ENCODE measurements at places on chromosomes 2 and 18.

GRCh38 chr18:36899289-36899688, 70.4 kb downstream of the KIAA1328 start:
- no peaks in the 10 kb centered on the region for H3K27me3 ChIP-seq
- H3K27ac ChIP-seq = no peak overlapping the region
- no peak for DNase-seq
- H3K36me3 ChIP-seq = no peaks in the 10 kb centered on the region
- H3K4me3 ChIP-seq = no peak overlapping the region
- peaks cover 9% of the 10 kb centered on the region for H3K4me1 ChIP-seq

GRCh38 chr2:56021579-56021978, 98.0 kb upstream of the EFEMP1 start:
- no peak for DNase-seq
- no peaks in the 10 kb centered on the region for H3K36me3 ChIP-seq
- no peak overlapping the region for H3K4me3 ChIP-seq
- H3K27me3 ChIP-seq = no peaks in the 10 kb centered on the region
- no peaks in the 10 kb centered on the region for H3K4me1 ChIP-seq

- H3K4me3 ChIP-seq = no peak overlapping the region
- peak overlapping the region; percentile 64 for H3K27ac ChIP-seq
- no peak for DNase-seq
Observed at GRCh38 chr2:111905990-111906735, 7.8 kb downstream of the MERTK start.

GRCh38 chr2:184049566-184049965, 548.8 kb upstream of the ZNF804A start:
- no peak overlapping the region for H3K27ac ChIP-seq
- no peak for DNase-seq
- no peak overlapping the region for H3K4me3 ChIP-seq
- no peaks in the 10 kb centered on the region for H3K4me1 ChIP-seq
- H3K27me3 ChIP-seq = no peaks in the 10 kb centered on the region
- H3K36me3 ChIP-seq = no peaks in the 10 kb centered on the region

- no peak overlapping the region for H3K4me3 ChIP-seq
- no peak overlapping the region for H3K27ac ChIP-seq
- no peaks in the 10 kb centered on the region for H3K36me3 ChIP-seq
- H3K4me1 ChIP-seq = no peaks in the 10 kb centered on the region
- no peaks in the 10 kb centered on the region for H3K27me3 ChIP-seq
- no peak for DNase-seq
Observed at GRCh38 chr18:8661754-8662559, 43.4 kb upstream of the MTCL1 start.

DNA sequence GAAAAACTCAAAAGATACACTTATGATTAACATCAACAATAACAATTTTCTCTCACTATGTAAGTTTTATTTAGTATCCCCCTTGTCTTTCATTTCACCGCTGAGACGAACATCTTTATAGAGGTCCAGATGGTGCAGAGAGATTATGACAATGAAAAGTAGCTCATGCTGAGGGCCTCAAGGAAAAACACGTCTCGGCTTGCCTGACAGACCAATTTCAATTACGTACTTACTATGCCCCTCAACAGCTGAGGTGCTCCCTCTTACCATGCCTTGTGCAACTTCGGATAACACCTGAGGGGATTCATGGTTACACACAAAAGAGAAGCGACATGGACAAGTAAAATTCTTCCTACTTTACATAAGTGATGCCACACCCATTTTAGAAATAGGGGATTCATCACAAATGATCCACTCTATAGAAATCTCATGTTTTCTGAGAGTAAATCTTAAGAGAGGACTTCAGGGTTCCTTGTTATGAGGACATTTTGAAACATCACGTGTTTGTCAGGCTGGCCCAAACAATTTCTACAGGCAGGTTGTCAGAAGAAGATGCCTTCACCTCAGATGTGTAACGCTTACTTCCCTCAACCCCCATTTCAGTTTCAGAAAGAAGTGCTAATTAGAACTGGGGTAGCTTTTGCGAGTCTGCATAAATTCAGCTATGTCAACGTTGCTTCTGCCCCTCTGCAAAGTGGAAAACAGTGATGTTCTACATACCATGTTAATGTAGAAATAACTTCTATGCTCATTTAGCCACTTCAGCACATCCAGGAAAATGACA, 191.4 kb downstream of the NRXN1 start:
- no peaks in the 10 kb centered on the region for H3K27me3 ChIP-seq
- H3K4me3 ChIP-seq = no peak overlapping the region

DNA sequence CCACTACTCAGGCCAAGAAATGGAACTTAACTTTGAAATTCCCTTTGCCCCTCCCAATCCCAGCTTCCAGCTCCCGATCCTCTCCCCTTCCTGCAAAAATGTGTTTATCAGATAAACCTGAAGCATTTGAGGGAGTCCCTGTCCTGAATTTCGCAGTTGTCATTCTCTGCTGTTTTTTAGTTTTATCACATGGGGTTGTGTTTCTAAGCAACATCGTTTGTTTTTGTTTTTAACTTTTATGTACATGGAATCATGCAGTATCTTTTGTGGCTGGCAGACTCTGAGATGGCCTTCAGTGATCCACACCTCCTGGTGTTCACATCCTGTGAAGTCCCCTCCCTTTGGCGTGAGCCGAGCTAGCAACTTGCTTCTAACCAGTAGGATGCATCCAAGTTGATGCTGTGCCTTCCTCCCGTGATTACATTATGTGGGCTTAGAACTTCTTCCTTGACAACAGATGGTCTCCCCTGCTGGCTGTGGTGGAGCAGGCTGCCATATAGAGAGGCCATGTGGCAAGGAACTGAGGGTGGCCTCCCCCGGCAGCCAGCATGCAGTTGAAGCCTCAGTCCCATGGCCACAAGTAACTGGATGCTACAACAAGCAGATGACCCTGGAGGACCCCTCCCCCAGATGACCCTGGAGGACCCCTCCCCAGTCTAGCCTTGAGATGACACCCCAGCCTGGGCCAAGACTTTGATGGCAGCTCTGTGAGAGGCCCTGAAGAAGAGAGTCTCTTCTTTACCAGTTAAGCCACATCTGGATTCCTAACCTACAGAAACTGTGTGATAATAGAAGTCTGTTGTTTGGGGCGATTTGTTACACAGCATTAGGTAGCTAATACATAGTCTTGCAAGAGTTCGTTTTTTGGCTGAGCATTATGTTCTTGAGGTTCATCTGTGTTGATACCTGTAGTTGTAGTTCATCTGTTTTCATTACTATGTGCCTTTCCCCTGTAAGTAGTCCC, 27.7 kb downstream of the SH3BP4 start:
- no peaks in the 10 kb centered on the region for H3K27me3 ChIP-seq
- peaks cover 29% of the 10 kb centered on the region for H3K4me1 ChIP-seq
- H3K4me3 ChIP-seq = no peak overlapping the region
- peak overlapping the region; percentile 9 for H3K27ac ChIP-seq

DNA sequence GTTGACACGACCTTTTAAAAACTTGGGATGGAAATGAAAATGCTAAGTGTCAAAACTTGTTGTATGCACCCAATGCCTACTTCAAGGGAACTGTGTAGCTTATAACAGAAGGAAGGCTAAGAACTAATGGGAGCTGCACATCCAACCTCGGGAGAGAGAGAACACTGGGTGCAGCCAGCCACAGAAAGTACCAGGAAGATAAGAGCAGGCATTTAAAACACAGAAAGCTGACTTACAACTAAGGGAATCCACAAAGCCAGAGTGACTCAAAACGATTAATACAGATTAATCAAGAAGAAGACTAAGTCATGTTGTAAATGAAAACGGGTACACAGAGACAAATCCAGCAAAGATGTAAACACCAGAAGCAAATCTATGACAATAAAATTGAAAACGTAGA, 113.4 kb downstream of the HDAC4 start:
- no peaks in the 10 kb centered on the region for H3K27me3 ChIP-seq
- H3K4me1 ChIP-seq = peaks cover 99% of the 10 kb centered on the region
- DNase-seq = peak; percentile 28
- peak overlapping the region; percentile 83 for H3K27ac ChIP-seq
- H3K4me3 ChIP-seq = no peak overlapping the region

DNA sequence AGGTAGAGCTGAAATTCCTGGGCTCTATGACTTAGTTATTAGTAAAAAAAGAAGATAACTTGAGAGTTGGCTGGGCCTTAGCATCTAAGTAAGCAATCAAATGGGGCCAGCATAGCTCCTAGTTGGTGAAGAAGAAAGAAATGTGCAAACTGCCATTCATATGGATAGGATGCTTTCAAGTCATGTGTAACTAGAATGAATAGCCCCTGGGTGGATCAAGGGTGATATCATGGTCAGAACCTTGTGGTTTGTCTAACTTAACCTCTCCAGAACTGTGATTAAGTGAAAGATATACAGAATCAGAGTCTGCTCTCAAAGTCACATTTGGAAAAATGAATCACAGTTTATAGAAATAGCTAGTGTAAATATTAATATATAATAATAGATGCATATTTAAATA, 198.7 kb upstream of the DTNA start:
- H3K4me3 ChIP-seq = no peak overlapping the region
- no peaks in the 10 kb centered on the region for H3K4me1 ChIP-seq
- H3K27me3 ChIP-seq = no peaks in the 10 kb centered on the region

DNA sequence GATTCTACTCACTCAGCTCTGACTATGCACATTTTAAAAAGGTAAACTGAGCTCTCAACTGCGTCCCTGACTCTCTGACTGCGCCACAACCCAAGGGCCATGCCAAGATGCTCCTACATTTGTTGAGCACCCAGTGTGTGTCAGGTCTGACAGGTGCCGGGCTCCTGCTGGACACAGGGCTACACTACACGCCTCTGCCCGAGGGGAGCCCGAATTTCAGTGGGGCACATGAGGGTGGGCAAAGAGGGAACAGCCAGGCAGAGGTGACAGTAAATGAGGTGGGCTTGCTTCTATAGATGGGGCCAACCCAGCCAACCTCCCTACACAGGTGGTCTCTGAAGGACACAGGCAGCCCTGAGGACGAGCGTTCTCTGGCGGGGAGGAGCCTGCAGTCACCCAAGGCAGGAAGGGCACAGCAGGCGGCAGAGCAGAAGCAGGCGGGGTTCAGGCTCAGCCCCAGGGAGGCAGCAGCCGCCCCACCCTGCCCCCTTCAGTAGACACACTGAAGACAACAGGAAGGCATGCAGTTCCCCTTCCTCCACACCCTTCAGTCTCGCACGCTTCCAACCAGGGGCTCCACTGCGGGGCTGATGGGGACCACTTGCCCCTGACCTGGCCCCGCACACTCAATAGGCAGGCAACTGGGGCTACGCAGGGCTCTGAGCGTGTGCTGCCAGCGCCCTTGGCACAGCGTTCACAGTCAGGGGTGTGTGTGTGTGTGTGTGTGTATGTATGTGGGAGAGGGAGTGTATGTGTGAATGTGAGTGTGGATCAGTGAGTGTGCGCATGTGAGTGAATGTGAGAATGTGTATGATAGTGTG, 98.4 kb downstream of the UXS1 start:
- no peak overlapping the region for H3K27ac ChIP-seq
- H3K27me3 ChIP-seq = no peaks in the 10 kb centered on the region
- H3K4me3 ChIP-seq = no peak overlapping the region
- H3K36me3 ChIP-seq = peaks cover 3% of the 10 kb centered on the region
- no peaks in the 10 kb centered on the region for H3K4me1 ChIP-seq

DNA sequence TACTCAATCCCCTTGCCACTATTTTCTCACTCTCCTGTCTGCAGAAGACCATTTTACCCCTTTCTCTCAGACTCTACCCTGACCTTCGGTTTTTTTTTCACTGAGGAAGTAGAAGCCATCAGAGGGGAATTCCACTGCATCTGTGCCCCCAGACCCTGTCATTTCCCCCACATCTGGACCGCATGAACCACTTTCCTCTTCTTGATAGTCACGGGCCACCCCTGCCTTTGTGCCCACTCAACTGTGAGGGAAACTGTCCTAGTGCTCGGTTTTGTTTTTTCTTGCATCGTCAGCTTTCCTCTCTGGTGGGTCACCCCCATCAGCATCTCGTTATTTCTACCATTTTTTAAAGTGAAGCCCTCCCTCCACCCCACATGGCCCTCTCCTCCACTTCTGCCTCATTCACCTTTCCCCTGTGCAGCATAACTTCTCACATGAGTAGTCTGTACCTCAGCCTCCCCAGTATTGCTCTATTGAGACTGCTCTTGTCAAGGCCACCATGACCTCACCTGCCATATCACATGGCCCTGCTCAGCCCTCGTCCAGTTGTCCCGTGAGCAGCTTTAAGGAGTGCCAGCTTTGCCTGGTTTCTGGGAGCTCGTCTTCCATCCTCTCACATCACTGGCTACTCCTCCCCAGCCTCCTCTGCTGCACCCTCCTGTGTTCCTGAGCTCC, 32.4 kb downstream of the TMEM87B start:
- H3K36me3 ChIP-seq = peaks cover 16% of the 10 kb centered on the region
- DNase-seq = no peak
- H3K27ac ChIP-seq = no peak overlapping the region
- no peaks in the 10 kb centered on the region for H3K27me3 ChIP-seq
- H3K4me3 ChIP-seq = no peak overlapping the region

DNA sequence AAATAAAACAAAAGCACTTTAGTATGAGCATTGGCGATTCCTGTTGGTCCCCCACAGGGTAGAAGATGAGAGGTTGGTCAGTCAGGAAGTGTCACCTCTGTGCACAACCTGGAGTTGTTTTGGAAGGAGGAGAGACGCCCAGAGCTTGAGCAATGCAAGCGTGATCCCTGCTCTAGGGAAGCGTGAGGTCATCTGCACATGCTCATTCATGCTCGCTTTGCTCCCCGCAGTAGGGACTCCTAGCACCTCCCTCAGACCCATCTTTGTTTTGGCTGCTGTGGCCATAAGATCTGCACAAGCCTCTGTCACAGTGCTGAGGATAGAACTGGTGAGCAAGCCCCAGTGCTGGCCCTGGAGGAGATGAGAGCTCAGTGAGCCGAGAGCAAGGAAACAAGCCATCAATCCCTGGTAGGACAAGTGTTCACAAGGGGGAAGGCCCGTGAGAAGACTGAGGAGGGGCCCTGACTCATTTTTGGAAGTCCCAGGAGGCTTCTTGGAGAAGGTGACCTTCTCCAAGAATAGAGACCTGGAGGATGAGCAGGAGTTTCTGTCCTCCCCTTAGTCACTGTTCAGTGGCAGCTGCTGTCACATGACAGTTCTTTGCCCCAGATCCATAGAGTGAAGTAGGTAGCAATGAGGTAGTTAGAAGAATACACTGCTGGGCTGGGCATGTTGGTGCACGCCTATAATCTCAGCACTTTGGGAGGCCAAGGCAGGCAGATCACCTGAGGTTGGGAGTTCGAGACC, 13.3 kb upstream of the ATP8B1 start:
- DNase-seq = no peak
- no peak overlapping the region for H3K27ac ChIP-seq
- H3K4me1 ChIP-seq = no peaks in the 10 kb centered on the region
- H3K36me3 ChIP-seq = no peaks in the 10 kb centered on the region
- no peaks in the 10 kb centered on the region for H3K27me3 ChIP-seq
- H3K4me3 ChIP-seq = no peak overlapping the region

All from sigmoid colon (tissue), 7 donors.